ENCODE measurements at places on chromosomes 16 and 17.

- no peak for DNase-seq
These were observed 17.3 kb downstream of the FA2H start for GRCh38 chr16:74757349-74757748.

DNA sequence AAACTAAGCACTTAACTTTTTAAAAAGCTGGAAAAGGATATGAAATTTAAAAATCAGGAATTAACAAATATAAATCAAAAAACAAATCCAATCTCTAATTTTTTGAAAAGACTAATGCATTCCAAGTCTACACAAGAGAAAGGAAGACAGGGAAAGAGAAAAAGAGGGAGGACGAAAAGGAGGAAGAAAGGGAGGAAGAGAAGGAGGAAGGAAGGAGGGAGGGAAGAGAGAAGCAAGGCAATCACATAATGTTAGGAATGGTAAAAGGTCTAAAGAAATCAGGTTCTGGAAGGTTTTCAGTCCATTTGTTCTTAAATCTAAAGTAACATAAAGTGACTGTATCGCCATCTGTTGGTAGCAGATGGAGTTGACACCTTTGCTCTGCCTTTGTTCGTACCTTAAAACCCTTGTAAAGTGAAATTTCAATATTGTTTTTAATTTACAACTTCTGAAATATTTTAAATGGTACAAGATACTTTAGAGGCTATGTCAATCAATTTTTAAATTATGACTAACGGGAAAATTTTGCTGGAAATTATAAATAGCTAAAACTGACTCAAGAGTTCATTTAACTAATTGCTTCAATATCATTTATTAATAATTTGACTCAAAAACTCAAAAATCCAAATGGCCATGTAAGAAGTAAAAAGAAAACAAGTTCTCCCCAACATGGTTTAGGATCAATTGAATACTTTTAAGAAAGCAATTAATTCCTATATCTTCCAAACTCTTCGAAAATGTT lies 20.4 kb upstream of the CDYL2 start:
- peak; percentile 63 for DNase-seq

GRCh38 chr16:10485698-10486382 lies 94.6 kb downstream of the EMP2 start:
- DNase-seq: peak; percentile 50

DNA sequence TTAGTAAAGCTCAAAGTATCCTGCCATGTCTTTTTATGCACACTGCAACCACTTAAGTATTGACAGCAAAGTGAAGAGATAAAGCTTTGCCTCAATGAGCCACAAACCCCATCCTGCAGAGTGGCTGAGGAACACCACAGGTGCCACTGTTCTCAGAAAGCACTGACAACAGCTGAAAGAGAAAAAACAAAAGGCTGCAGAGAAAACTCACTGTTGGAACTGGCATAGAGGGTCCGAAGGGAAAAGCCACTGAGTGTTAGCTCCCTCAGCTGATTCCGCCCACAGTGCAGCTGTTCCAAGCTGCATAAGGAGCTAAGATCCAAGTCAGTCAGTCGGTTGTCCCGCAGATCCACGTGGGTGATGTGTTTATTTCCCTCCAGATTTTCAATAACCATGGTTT lies 48.3 kb downstream of the PHLPP2 start:
- no peak for DNase-seq

- no peak for DNase-seq
These were observed 118.8 kb downstream of the ITFG1 start for GRCh38 chr16:47342055-47342454.

DNA sequence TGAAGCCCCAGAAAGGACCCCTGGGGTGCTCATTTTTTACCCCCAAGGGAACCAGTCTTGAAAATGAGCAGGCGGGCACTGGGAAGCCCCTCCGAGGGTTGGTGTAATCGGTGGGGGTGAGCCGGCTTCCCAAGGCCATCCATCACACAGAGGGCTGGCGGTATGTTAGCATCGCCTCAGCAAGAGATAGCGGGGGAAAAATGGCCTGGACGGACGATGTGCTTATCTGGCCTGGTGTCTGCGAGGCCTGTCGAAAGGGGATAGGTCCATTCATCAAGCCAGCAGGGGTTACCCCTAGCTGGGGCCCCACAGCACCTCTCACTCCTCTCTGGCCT lies 188.9 kb downstream of the IRF8 start:
- DNase-seq: no peak

DNA sequence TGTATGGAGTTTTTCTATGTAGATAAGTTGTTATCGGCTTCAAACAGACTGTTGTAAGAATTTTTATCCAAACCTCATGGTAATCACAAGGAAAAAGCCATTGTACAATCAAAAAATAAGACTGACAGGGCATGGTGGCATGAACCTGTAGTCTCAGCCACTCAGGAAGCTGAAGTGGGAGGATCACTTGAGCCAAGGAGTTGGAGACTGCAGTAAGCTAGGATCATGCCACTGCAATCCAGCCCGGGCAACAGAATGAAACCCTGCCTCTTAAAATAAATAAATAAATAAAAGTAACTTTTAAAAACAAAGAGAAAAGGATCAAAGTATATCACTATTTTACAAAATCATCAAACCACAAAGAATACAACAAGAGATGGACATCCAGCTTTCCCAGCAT lies 14.4 kb downstream of the OR1A1 start:
- no peak for DNase-seq

- DNase-seq: no peak
These were observed 232.1 kb downstream of the FTO start for GRCh38 chr16:53936052-53936451.

DNA sequence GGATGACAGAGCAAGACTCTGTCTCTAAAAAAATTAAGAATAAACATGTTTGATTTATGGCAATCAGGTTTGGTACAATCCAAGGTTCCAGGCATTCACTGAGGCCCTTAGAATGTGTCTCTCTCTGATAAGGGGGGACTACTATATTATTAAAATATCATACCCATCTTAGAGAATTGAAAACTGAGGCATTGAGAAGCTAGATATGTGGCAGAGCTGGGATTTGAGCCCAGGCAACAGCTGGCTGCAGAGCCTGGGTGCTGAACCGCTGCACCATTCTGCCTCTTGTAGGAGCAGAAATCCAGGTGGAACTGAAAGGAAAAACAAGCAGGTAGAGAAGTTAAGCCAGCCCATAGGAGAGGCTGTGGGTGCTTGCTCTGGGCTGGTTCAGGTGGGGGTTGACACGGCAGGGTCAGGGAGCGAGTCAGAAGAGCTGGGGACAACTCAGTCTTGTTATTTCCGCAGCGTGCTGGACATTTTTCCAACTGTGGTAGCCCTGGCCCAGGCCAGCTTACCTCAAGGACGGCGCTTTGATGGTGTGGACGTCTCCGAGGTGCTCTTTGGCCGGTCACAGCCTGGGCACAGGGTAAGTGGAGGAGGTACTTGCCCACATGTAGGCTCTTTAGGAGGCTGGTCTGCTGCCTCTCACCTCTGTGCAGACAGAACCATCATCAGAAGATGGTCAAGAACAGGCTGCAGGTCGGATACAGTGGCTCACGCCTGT lies 62.5 kb downstream of the WIPI1 start:
- no peak for DNase-seq

DNA sequence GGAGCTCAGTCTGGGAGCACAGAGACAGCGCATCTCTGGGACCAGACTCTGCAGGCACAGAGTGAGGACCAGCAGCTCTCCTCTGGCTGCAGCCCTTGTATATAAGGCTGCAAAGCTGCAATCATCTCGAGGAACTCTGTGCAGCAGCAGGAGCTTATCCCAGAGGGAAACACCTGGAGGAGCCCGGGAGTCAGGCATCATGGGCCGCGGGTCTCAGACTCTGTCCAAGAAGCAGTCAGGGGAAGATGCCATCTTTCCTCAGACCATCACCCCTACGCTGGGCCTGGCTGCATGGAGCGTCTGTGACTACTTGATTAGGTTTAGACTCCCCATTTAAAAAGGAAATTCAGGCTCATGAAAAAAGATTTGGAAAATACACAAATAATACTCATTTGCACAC lies 122.0 kb downstream of the IRF8 start:
- no peak for DNase-seq

GRCh38 chr16:67104845-67105244 lies 4.9 kb upstream of the PHAF1 start:
- no peak for DNase-seq

DNA sequence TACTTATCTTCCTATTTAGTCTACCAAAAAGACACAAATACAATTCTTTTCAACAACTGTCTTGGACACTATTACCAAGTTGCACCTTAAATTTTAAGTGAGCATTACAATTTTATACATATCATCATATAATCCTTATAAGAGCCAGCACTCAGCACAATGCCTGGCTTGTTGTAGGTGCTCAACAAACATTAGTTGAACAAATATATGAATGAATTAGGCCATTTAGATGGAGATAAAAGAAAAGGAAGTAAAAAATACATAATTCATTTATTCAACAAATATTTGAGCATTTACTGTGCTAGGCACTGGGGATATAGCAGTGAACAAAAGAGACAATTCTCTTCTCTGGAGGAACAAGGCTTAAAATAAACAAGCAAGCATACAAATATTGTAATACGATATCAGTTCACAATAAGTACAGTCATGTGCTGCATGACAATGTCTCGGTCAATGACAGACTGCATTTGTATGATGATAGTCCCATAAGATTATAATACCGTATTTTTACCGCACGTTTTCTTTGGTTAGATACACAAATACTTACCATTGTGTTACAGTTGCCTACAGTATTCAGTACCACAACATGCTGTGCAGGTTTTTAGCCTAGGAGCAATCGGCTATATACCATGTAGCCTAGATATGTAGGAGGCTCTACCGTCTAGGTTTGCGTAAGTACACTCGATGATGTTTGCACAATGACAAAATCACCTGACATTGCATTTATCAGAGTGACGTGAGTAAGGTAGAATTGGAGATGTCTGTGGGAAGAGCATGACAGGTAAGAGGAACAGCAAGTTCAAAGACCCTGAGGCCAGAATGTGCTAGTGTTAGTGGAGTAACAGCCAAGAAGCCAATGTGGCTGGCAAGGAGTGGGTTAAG lies 86.4 kb upstream of the HS3ST2 start:
- no peak for DNase-seq

GRCh38 chr16:2516391-2517240 lies 2.9 kb downstream of the ATP6V0C start:
- peak; percentile 91 for DNase-seq

GRCh38 chr17:60554377-60554788 lies 28.3 kb upstream of the APPBP2 start:
- DNase-seq: no peak

DNA sequence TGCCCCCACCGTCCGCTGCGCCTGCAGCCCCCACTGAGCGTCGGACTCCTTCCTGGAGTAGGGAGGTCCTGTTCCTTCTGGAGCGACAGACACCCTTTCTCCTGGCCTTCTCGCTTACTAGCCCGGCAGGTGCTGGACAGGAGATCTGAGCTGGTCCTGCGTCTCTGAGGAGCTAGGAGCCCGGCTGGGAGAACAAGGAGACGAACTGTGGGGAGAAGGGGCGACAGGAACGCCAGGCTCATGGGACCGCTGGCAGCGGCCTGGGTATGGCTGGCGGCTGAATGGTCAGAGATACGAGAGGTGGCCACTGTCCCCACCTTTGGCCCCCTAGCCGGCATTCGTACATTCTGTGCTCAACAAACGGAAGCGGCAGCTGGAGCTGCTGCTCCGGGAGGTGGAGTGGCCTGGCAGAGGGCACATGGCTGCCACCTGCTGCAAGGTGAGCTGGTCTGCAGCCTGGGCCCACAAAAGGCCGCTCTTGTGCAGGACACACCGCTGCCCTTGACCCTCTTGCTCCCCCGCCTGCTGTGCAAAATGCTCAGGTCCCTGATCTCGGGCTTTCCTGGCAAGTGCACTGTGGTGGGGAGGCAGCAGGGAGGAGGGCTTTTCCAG lies 2066.7 kb downstream of the TP53TG3F start:
- no peak for DNase-seq

GRCh38 chr16:81774348-81774747 lies 4.7 kb upstream of the PLCG2 start:
- no peak for DNase-seq

GRCh38 chr16:3142327-3142726 lies 7.5 kb downstream of the ZNF213 start:
- DNase-seq: no peak

DNA sequence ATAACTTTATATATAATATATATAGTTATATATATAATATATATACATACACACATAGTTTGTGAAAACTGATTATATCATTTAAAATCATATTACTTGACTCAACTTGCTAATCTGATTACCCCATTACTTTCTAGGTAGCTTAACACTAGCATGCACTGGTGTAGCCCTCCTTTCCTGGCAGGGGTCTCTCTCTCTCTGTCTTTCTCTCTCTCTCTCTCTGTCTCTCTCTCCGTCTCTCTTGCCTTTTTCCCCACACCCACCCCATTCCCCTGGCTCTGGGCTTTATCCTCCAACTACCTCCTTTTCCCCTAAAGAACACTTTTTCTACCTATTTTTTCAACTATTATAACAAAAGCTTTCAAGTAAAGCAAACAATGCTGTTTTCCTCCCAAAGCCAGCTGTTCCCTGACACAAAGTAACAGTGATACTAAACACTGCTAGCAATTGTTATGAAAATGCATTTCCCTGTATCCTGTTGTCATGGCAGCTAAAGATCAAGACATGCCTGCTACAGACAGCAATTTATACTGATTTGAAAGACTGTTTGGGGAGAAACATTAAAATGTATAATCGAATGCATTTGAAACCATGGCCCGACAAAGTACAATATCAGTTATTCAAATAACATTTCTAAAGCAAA lies 89.4 kb downstream of the CHD9NB start:
- DNase-seq: no peak

- DNase-seq: no peak
These were observed 7.1 kb upstream of the ITPRIPL2 start for GRCh38 chr16:19106625-19107020.

DNA sequence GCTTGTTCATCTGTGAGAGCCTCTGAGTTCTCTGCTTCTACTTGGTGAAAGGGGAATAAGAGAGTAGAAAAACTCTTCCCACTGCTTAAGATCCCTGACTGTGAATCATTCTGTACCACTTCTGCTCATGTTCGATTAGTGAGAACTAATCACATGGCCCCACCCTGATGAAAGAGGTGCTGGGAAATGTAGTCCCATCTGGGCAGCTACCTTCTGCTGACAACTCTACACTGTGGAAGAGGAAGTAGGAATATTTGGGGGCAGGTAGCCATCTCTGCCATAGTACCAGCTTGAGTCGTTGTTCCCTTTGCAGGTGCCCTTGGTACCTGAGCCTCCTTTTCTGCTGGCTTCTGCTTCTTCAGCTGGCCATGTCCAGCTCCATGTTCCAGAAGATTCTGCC lies 29.9 kb downstream of the NKD1 start:
- peak; percentile 60 for DNase-seq

- no peak for DNase-seq
These were observed 17.4 kb upstream of the STAC2 start for GRCh38 chr17:39243155-39243554.

- DNase-seq: peak; percentile 89
These were observed 10.9 kb upstream of the KRT222 start for GRCh38 chr17:40675905-40676304.

DNA sequence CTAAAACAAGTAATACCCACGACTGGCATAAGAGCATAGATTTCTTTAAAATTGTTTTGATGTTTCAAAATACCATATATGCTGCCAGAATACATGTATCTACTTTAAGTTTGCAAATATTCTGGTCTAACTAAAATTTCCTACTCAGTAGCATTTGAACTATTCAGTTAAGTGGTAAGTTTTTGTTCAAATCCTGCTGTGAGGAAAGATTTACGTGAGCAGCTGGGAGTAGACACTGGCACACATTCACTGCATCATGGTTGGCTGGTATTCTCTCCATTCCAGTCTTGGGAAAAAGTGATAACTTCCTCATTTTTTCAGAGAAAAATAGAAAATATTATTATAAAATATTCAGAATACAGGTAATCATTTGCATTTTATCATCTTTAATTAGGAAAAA lies 133.6 kb downstream of the SKAP1 start:
- DNase-seq: no peak

- DNase-seq: no peak
These were observed 7.7 kb downstream of the SCGB1C2 start for GRCh38 chr17:144936-145670.

All from NB4 (cell line).